Neural progenitor cell (in vitro differentiated cells): ENCODE measurements at places on chromosomes 2 and 18.

- peak; percentile 15 for DNase-seq
- peaks cover 10% of the 10 kb centered on the region for H3K4me1 ChIP-seq
- peaks cover 57% of the 10 kb centered on the region for H3K27me3 ChIP-seq
These were observed 1.1 kb upstream of the SNTG2 start for GRCh38 chr2:949384-950079.

- DNase-seq: no peak
- no peaks in the 10 kb centered on the region for H3K4me1 ChIP-seq
- no peak overlapping the region for H3K27ac ChIP-seq
- no peak overlapping the region for H3K4me3 ChIP-seq
- no peaks in the 10 kb centered on the region for H3K27me3 ChIP-seq
These were observed 417.7 kb upstream of the SLC14A2 start for GRCh38 chr18:45197526-45197970.

DNA sequence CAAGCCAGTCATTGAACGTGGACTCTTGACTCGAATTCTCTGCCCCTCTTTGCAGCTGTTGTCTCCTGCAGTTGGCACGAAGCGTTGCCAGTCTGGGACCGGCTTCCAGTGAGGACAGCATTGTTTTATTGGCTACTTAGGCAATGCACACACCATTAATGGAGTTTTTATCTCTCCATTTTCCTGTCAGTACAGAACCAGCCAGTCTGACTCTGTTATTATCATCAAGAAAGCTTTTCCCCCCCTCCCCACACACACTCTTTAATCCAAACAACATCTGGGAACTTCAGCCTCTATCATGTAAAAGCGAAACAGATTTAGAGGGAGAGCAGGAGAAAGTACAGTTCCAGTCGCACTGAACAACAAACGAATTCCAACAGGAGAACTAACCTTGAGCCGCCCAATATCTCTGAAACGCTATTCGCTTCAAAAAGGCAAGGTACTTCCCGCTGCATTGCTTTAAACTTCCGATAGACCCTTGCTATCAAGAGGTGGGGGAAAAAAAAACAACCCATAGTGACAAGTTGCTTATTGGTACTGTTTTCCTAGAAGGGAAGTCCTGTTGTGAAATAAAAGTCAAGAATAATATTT, 38.2 kb downstream of the ACVR1 start:
- no peak for DNase-seq
- peaks cover 57% of the 10 kb centered on the region for H3K4me1 ChIP-seq
- no peak overlapping the region for H3K4me3 ChIP-seq
- H3K27me3 ChIP-seq: no peaks in the 10 kb centered on the region

GRCh38 chr18:11432360-11432811, 177.0 kb upstream of the SLC35G4 start:
- no peak for DNase-seq
- H3K4me1 ChIP-seq: no peaks in the 10 kb centered on the region
- H3K27ac ChIP-seq: no peak overlapping the region
- no peaks in the 10 kb centered on the region for H3K36me3 ChIP-seq

GRCh38 chr2:15772086-15772595, 168.2 kb upstream of the MYCN start:
- no peaks in the 10 kb centered on the region for H3K27me3 ChIP-seq
- peaks cover 16% of the 10 kb centered on the region for H3K4me1 ChIP-seq
- no peak overlapping the region for H3K27ac ChIP-seq
- no peak for DNase-seq
- no peak overlapping the region for H3K4me3 ChIP-seq

- H3K27me3 ChIP-seq: no peaks in the 10 kb centered on the region
- no peaks in the 10 kb centered on the region for H3K4me1 ChIP-seq
- no peaks in the 10 kb centered on the region for H3K36me3 ChIP-seq
- no peak overlapping the region for H3K4me3 ChIP-seq
These were observed 484.4 kb downstream of the ZNF804A start for GRCh38 chr2:185082749-185083148.

- peaks cover 13% of the 10 kb centered on the region for H3K4me1 ChIP-seq
- DNase-seq: no peak
- no peaks in the 10 kb centered on the region for H3K36me3 ChIP-seq
- no peak overlapping the region for H3K27ac ChIP-seq
- peak overlapping the region; percentile 61 for H3K4me3 ChIP-seq
These were observed 1.3 kb downstream of the TMEM131 start for GRCh38 chr2:97994476-97994875.
